Stimulated activated CD4-positive, alpha-beta T cell treated with anti-CD3 and anti-CD28 coated beads, Interleukin-15, amount 100 ng/mL, for 1 hour (primary cell): ENCODE measurements at places on chromosomes 3 and 15.

- DNase-seq: no peak
Measured at GRCh38 chr15:99546441-99547100, 19.2 kb upstream of the MEF2A start.

DNA sequence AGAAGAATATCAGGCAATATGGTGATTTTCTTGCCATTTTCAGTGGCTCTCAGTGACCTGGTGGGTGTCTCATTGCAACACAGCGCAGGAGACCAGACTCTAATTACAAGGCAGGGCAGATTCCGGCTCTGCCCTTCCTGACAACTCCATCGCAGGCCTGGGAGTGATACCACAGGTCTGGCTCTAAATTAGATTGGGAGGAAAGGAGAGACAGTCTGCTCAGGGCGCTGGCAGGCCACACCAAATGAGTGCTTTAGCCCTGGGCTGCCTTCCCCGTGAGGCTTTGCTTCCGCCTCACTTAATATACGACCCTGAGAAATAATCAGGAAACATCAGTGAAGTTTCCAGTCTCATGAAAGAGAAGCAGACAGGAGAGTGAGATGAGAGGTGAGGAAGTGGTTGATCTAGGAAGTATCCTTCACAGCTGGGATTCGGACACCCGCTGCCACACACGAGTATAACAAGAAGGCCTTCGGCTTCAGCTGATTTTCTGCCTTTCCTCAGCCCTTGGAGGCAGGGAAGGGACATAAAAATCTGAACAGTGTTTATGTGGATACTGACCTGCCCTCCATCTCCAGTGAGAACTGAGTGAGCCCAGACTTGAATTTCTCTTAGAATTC, 73.7 kb upstream of the PROK2 start:
- DNase-seq: no peak

DNA sequence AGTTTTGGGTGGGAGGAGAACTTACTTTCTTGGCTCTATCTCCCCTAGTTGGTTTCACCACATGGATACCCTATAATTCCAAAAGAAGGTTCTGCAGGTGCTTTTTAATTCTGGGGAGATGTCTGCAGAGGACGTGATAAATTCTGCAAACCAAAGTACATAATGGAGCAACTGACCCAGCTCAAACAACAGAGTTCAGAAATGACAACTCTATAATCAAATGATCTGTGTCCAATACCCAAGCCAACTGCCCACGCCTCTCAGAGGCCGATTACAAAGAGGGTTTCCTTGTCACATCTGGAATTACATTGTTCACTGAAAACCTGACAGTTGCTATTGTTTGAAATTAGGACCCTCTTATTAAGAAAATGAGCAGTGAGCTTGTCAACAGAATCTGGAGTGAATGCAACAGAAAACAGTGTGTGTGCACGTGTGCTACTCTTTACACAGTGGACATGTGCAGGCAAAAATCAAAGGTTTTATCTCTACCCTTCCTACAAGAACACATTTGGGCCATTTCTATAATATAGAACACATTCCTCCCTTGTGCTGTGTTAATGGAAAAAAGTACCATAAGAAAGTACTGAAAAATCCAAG, 593.0 kb downstream of the MAGI1 start:
- no peak for DNase-seq

DNA sequence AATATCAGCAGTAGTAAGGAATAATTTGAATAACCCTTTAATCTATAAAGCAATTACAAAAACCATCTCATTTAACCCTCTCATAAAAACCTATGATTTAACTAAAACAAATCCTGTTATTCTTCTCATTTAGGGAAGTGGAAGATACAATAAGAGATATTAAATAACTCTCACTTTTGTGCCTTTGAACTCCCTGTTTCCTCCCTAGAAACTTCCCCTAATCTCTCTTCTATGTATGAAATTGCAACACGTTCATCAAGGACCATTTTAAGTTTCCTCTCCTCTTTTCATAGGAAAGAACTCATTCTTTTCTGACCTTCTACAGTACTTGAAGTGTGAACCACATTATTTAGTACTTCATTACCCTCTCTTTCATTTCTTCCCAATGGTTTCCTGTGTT, 18.8 kb upstream of the FAM81A start:
- DNase-seq: no peak

GRCh38 chr3:53716998-53717397, 129.2 kb downstream of the CHDH start:
- DNase-seq: no peak
